ENCODE measurements at places on chromosomes 16 and 17. TPM values are rescaled to one million over a fixed set of nuclear protein-coding genes. Genes with fewer than 3 reads are reported as not detected.

DNA sequence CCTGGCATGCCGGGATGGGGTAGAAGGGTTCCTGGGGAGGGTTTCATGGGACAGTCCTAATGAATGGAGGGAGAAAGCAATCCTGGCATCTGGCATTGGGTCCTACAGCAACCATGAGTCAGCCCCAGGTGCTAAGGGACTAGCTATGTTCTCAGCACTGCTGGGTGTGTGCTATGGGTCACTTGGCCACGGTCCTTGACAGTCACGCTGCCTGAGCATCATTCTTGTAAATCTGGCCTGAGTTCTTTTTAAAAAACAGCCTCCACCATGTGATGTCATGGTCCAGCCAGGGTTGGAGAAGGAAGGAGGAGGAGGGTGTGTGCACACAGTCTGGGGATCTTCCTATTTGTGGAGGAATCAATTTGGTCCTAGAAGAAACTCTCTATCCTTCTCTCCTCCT is 6.2 kb upstream of the RAMP2 start:
- DNase-seq, result peak; percentile 48

- no peak for DNase-seq
Measured at GRCh38 chr17:10072556-10073425, 125.6 kb downstream of the GAS7 start.

DNA sequence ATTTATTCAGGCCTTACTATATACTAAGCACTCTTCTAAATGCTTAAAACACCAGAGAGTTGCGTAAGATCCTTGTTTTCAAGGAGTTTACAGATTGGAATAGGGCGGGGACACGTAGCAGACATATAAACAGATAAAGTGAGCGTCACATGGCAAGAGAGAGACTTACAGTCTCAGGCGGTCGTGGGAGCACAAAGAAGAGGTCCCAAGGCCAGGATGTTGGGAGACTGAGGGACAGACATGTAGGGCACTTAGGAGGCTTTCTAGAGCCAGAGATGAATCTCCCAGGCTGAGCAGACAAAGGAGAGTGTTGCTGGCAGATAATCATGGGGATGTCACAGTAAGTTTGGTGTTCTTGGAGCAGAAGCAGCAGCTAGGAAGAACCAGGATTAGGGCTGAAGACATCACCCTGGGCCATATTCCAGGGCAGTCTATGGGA is 119.1 kb upstream of the ANKFN1 start:
- no peak for DNase-seq

- no peak for DNase-seq
Measured at GRCh38 chr17:77440560-77440981, 299.8 kb downstream of the SEC14L1 start.

- DNase-seq, result no peak
Measured at GRCh38 chr17:31437720-31438400, 46.4 kb downstream of the RAB11FIP4 start.

Gene RTN4RL1
- total RNA-seq, result 0.77 TPM

DNA sequence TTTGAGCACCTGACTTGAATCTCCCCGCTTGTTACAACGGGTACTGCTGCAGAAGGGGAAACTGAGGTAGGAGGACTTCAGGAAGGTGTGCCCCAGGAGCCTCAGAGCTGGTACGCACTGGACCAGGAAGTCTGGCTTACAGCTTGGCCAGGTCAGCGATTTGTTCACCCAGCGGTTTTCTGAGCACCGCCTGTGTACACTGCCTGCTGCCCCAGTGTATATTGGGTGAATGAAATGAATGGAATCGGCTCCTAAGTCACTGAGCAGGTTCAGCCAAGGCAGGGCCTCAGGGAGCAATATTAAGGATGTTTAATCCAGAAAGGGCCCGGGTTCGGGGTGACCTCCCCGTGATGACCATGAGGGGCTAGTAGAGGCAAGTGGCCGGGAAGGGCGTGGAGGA is 164.0 kb upstream of the CIBAR2 start:
- no peak for DNase-seq

GRCh38 chr17:41975099-41976083 is 8.8 kb downstream of the CNP start:
- peak; percentile 31 for DNase-seq

GRCh38 chr17:38867968-38868816 is 1.7 kb upstream of the LASP1 start:
- DNase-seq, result peak; percentile 31

GRCh38 chr17:43146649-43147048 is 21.5 kb upstream of the BRCA1 start:
- no peak for DNase-seq

Gene GSDMA
- total RNA-seq, result not detected

DNA sequence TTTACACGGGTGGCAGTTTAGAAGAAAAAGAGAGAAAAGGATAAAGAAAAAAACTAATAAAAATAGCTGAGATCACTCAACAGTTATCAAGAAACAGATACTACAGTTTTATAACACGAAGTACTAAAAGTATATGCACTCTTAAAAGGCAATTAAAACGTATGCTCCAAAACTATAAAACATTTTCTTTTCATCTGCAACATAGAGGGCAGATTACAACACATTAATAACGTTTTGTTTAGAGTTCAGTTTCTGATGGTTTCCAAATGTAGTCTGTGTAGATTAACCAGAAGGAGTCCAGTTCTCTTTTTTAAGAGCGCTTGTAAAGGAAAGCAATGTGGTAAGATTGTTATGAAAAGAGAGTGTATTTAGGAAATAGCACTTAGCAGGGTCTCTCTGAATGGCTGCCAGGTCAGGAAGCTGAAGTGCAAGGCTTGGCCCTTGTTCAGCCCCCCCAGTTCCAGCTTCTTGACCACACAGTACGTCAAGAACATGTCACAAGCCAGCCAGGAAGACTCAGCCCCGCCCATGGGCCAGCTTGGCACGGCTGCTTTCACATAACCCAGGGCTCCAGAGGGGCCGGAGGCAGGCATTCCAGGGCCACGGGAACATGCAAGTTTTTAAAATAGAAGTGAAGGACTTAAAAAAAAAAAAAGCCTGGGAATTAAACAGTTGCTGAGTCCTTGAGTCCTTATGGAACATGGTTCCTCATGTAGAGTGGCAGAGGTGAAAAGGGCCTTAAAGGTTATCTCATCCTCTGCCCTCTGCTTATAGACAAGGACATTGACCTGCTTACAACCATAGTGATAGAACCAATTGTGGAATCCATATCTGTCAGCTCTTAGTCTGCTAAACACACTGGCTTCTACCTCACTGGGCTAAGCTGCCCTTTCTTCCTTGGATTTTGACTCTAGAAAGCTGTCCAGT is 147.4 kb upstream of the TBX2 start:
- DNase-seq, result peak; percentile 97

DNA sequence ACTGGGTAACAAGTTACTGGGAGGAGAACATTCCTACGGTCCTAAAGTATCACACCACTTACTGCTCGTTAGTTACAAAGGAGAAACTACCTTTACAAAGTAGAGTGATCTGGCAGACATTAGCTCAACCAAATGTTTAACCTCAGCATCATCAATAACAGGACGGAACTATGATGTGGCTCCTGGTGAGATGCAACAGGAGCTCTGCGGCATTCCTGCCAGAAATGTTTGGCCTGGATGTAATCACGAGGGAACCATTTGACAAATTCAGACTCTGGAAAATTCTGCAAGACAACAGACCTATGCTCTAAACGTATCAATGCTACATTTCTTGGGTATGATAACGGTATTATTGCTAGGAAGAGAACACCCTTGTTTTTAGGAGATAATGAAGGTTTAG is 80.4 kb downstream of the MRM3 start:
- no peak for DNase-seq

DNA sequence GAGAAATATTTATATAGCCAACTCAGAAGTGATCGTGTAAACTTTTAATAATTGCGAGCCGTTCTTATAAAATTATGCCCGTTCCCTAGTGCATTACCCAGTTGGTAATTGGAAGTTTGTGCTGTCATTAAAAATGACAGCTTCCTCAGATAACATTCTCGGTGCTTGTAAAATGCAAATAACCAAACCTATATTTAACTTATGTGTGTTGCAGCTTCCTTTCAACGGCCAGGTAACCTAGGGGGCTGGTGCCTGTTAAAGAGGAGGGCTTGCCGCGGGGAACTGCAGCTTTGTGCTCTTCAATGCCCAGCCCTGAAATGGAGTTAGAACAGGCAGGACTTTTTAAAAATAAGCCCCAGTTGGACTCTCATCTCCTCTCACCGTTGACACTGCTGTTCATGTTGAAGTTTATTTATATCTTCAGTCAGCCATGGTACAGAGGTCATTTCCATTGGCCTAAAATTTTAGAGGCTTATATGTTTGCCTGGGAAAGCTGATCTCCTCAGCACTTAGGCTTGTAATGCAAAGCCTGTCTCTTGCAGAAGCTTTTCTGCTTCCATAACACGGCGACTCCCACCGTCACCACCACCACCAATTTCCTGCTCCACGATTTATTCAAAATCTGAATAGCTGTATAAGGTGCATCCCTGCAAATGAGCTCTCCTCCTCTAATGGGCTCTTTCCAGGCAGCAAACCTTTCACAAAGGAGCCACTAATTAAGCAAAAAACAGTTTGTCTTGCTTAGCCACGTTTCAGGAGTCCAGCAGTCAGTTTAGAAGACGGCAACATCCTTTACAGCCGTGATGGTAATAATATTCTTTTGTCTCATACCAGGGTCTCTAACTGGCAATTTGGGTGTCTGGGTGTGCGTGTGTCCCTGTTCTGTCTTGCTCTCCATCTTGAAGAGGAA is 74.7 kb downstream of the RPA1 start:
- DNase-seq, result no peak

DNA sequence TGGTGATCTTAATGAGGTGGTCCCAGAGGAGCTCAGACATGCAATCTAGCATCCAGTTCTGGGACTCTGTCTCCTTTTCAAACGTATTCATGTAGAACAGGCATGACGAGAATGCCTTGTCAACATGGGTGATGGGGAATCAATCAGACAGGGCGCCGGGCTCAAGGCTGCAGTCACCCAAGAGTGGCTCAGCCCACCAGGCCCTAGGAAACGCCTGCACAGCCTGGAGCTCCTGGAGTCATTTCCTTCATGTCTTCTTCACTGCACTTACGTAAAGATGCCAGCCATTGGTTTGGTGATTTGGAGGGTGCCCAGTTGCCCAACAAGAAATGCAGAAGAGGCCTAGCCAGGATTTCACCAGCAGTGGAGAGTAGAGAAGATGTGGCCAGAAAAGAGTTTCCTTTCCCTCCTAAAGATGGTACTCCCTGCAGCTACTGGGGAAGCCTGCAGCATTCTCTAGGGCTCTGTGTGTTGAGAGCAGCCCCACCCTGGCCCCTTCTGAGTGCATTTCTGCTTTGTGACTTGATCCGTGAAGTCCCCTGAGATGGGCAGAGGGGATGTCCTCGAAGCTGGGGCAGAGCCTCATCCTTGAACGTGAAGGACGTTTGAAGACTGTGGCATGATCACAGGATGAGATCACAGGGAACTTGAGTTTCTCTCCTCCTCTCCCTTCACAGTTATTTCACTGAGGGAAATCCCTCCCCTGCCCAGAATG is 24.0 kb upstream of the STH start:
- no peak for DNase-seq

Gene ARL5C
- total RNA-seq, result not detected

- DNase-seq, result peak; percentile 54
Measured at GRCh38 chr17:72122010-72122764, 1.4 kb downstream of the SOX9 start.

Gene CCL2
- 44.1 TPM for total RNA-seq

DNA sequence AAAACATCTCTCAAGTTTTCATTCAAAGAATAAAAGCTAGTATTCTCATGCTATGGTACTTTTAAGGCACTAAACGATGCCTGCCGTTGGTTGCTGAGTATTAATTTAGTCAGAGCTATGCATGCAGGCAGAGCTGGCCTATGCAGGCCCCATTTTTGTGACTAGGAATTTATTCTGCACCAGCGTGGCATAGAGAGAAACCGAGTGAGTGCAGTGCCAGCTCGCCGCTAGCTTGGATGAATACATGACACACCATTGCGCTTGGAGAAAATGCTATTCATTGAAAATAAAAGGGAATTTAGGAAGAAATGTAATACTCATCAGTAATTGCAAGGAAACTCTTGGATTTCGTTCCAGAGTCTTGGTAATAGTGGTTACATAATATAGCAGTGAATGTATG is 231.6 kb upstream of the RBFOX1 start:
- no peak for DNase-seq

Gene WDR90
- total RNA-seq, result 21.2 TPM

GRCh38 chr17:74521701-74522201 is 9.5 kb downstream of the CD300LB start:
- no peak for DNase-seq

- peak; percentile 76 for DNase-seq
Measured at GRCh38 chr16:84839956-84840355, 20.2 kb downstream of the CRISPLD2 start.

Gene TMEM95
- total RNA-seq, result 0.30 TPM

DNA sequence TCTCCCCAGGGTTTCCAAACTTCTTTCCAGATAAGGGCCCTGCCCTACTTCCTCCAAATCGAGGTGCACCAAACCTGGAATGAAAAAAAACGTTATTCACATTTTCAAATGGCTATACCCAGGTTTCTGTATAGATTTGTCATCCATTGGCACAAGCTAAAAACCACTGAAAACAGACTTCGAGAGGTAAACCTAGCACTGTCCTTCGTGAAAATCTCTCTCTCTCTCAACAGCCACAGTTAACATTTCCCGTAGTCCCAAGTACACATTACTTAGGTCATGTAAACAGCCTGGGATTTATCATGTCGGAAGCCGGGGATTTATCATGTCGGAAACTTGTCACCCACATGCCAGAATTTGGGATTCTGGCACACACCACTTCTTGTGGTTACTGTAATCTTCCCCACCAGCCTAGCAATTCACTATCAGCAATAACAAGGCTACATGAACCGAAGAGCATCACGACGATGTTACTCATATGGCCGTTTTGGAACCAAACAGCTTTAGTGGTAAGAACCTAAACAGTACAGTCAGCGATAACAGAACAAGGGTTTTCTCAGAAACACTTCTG is 1.2 kb downstream of the DDX5 start:
- DNase-seq, result peak; percentile 77

Gene NPIPA3
- total RNA-seq, result 9.8 TPM

Gene RND2
- total RNA-seq, result 1.3 TPM

GRCh38 chr16:30187556-30187865 is 4.1 kb downstream of the CORO1A start:
- DNase-seq, result no peak

- DNase-seq, result no peak
Measured at GRCh38 chr16:11796227-11797165, 562 bp downstream of the ZC3H7A start.

GRCh38 chr16:86669937-86670749 is 91.8 kb downstream of the FOXL1 start:
- no peak for DNase-seq

Gene EPN3
- 1.7 TPM for total RNA-seq

DNA sequence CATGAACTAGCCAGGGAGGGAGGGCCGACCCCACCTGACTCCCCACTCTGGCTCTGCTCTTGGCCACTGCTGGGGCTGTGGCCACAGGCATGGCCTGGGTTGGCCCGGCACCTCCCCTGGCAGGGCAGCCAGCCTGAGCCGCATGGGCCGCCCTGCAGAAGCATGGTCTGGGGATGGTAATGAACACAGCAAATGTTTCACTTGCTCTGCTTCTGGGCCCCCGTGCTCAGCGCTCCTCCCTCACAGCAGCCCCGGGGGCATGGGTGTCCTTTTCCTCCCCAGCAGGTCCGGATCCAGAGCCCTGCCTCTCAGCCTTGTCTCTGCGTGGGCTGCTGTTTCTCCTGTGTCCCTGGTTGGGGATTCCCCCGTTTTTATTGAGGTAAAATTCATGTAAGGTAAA is 30.9 kb upstream of the KCNJ12 start:
- DNase-seq, result no peak
